ENCODE measurements at places on chromosomes 1 and 21. TPM values are rescaled to one million over a fixed set of nuclear protein-coding genes. Genes with fewer than 3 reads are reported as not detected.

MAN1C1 gene
- 16.3 TPM for total RNA-seq

CFHR4 gene
- not detected for total RNA-seq

NTNG1 gene
- total RNA-seq, result 42.3 TPM

NMNAT1 gene
- total RNA-seq, result 8.9 TPM

FAM72A gene
- 3.9 TPM for total RNA-seq

MEF2D gene
- total RNA-seq, result 41.5 TPM

SELL gene
- total RNA-seq, result 0.05 TPM

OR6N1 gene
- total RNA-seq, result not detected

ESPN gene
- total RNA-seq, result 0.15 TPM

HMCN1 gene
- total RNA-seq, result 9.2 TPM

SFN gene
- not detected for total RNA-seq

CLDN17 gene
- total RNA-seq, result not detected

HES4 gene
- total RNA-seq, result 219 TPM

DCST1 gene
- total RNA-seq, result not detected

FAM43B gene
- 0.10 TPM for total RNA-seq

MTARC2 gene
- 12.5 TPM for total RNA-seq

NCAM2 gene
- total RNA-seq, result 7.6 TPM

NR1I3 gene
- total RNA-seq, result not detected

PTGFR gene
- total RNA-seq, result 0.35 TPM

OLIG2 gene
- total RNA-seq, result not detected

TNN gene
- total RNA-seq, result 0.06 TPM

LIPI gene
- total RNA-seq, result not detected

LRRC71 gene
- 0.12 TPM for total RNA-seq

TMPRSS2 gene
- 0.10 TPM for total RNA-seq

FCER1A gene
- total RNA-seq, result not detected

CDA gene
- total RNA-seq, result 0.92 TPM

FOXD3 gene
- not detected for total RNA-seq

TMIGD3 gene
- total RNA-seq, result not detected

ROR1 gene
- total RNA-seq, result 28.5 TPM

INSRR gene
- not detected for total RNA-seq

WNT3A gene
- total RNA-seq, result not detected

TFB2M gene
- total RNA-seq, result 17.7 TPM

MAB21L3 gene
- not detected for total RNA-seq

EVA1C gene
- total RNA-seq, result 41.2 TPM

KRTAP7-1 gene
- total RNA-seq, result not detected

NEGR1 gene
- total RNA-seq, result 2.0 TPM

LRRC38 gene
- total RNA-seq, result not detected

RPL5 gene
- 965 TPM for total RNA-seq

ZNF593OS gene
- not detected for total RNA-seq
